IPS DF 6.9 (cell line): ENCODE measurements at places on chromosomes 16 and 17.

DNA sequence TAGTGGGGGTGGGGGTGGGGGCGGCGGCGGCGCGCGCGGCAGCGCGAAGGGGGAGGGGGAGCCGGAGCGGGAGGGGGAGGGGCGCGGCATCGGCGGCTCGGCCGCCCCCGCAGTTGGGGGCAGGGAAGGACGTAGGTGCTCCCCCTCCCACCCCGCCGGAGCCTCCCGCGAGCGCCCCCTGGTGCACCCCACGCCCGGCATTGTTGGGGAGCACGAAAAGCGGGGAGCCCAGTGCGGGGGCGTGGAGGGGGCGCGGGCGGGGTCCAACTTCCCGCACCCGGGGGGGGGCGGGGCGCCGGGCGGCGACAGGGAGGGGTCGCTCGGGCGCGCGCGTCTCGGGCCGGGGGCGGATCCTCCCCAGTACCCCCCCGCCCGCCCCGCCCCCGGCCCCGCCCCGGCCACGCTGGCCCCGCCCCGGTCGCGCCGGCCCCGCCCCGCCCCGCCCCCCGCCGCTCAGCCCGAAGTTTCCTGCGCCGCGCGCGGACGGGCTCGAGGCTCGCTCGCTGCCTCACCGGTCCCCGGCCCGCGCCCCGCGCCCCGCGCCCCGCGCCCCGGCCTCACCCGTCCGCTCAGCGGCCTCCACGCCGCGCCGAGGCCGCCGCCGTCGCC, at the start of gene CACNA1H:
Gene CACNA1H (plus strand): TSS at position 456 of the 609 bp plus-strand sequence. CDS start 632 bp downstream, outside the sequence.
- no peak for DNase-seq

DNA sequence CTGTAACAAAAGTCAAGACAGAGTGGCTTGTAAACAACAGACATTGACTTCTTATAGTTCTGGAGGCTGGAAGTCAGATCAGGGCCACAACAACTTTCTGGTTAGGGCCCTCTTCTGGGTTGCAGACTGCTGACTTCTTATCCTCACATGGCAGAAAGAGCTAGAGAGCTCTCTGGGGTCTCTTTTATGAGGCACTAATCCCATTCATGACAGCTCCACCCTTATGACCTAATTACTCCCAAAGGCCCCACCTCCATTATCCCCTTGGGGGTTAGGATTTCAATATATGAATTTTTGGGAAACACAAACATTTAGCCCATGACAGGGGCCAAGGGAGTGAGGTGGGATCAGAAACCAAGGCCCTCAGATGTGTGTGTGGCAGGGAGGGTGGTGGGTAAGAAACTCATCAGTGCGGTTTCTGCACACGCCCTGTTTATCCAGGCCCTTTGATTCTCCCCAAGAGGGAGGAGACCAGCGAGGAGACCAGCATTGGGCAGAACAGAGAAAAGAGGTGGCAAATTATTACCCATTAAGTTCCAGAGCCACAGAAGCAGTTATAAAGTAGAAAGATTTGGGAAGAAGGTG, 74.8 kb downstream of the UTP18 start:
- DNase-seq, result no peak

GRCh38 chr16:78257376-78257728, 157.9 kb downstream of the WWOX start:
- DNase-seq, result no peak

DNA sequence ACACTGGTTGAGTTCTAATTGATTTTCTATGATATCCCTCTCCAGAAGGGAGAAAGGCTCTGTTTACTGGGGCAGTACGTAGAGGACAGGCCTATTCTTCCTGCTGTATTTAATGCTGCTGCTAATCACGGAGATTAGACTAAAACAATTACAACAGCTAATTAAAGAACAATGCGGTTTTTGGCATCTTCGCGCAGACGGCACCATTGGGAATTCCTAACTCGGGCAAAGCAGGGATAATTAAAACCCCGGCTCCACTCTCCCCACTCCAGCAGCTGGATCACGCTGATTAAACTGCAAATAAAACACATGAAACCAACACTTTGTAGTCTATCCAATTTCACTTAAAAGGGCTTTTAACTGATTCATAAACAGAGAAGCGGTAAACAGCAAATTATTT, 147.6 kb downstream of the XYLT1 start:
- no peak for DNase-seq

GRCh38 chr17:75011401-75012095, 922 bp upstream of the MRPL58 start:
- no peak for DNase-seq

GRCh38 chr16:35746963-35747657, 2287.7 kb downstream of the TP53TG3F start:
- DNase-seq, result no peak

GRCh38 chr16:15464401-15465186, 30.2 kb downstream of the BMERB1 start:
- no peak for DNase-seq

DNA sequence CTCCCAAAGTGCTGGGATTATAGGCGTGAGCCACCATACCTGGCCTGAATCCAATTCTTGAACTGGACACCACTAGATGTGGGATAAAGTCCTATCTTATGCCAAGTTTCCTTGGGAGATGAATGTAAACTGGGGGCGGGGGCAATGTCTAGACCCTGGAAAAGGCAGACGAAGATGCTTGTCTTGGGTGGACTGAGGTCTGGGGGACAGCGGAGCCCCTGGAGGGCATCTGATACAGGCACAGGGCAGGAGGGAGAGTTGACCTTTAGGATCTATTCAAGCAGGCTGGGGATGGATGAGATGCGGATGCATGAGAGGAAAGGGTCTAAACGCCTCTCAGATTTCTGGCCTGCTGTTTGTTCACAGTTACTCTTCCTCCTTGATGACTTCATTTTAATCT, 11.7 kb downstream of the C1QTNF1 start:
- no peak for DNase-seq

- DNase-seq, result no peak
Measured at GRCh38 chr17:29292992-29293889, 707 bp downstream of the NUFIP2 start.

GRCh38 chr17:8420041-8420934, 15.4 kb upstream of the NDEL1 start:
- DNase-seq, result no peak

DNA sequence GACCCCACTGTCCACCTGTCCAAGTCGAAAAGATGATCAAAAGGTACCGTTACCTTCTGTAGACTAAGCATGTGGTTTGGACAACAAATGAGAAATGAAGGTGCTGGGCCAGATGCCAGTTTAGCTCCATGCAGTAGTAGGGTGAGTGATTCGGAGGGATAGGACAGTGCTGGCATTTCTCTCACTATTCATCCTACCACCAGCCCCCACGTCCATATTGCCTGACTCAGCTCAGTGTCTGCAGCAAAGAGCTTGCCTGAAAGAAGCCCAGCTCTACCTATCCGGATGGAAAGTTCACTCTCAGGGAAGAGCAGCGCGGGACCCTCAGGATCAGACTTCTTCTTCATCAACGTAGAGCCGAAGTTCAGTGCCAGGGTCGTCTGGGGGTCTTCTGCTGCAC, 145.0 kb downstream of the SLC39A11 start:
- no peak for DNase-seq

- DNase-seq, result no peak
Measured at GRCh38 chr16:80250381-80250780, 290.4 kb upstream of the DYNLRB2 start.

DNA sequence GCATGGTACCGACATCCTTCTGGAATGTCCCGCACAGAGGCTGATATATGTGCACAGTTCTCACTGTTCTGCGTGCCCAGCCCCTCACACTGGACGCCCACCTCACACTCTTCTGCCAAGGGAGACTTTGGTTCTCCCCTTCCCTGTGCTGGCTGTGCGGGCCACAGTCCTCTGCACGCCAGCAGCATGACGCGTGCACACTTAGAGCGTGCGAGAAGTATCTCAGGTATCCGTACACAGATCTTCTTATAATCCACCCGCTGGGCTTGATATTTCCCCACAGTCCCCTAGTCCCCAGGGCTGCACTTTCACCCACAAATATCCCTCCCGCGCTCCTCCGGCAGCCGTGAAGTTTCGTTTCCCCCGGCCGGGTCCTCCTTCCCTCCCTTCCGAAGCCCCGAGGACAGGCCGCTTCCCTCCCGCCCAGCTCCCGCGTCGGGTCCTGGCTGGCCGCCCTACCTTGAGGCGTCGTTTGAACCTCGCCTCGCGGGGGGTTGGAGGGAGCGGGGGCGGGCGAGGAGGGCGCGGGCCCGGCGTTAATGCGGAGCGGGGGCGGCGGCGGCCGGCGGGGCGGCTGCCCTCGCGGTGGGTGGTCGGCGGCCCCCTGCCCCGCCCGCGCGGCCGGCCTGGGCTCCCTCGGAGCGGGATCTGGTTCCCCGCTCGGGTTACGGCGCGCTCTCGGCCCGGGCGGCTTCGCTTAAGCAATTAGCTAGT, 5.0 kb upstream of the FOXF1 start:
- no peak for DNase-seq

DNA sequence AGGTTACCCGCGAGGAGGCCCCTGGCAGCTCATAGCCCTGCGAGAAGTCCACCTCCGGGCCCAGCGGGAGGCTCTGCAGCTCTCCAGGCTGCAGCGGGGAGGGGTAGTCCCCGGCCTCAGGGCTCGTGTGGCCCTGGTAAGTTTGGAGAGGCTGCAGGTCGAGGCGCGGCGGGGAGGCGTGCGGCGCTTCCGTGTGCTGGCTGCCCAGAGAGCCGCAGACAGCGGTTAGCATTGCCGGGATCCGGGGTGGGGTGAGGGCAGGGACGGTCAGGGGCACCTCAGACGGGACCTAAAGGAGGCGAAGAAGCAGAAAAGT, 2.8 kb downstream of the SP6 start:
- DNase-seq, result no peak

- DNase-seq, result no peak
Measured at GRCh38 chr16:10598157-10598556, 17.8 kb upstream of the EMP2 start.

DNA sequence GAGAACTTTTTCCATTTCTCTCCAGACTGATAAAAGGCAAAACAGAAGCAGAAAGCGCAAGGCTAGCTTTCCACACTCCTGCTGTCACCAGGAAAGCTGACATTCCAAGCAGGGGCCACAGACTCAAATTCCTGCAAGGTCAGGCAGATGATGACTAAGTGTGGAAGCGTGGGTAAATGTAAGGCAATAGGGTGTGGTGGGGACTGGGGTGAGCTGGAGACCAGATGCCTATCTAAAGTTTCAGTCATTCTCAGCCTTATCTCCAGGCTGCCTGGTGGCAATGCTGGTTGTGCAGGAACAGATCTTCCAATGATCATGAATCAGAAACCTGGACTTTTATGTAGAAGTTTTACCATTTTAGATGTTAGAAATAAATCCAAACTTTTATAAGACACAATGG, 224.1 kb downstream of the GSG1L start:
- DNase-seq, result no peak

DNA sequence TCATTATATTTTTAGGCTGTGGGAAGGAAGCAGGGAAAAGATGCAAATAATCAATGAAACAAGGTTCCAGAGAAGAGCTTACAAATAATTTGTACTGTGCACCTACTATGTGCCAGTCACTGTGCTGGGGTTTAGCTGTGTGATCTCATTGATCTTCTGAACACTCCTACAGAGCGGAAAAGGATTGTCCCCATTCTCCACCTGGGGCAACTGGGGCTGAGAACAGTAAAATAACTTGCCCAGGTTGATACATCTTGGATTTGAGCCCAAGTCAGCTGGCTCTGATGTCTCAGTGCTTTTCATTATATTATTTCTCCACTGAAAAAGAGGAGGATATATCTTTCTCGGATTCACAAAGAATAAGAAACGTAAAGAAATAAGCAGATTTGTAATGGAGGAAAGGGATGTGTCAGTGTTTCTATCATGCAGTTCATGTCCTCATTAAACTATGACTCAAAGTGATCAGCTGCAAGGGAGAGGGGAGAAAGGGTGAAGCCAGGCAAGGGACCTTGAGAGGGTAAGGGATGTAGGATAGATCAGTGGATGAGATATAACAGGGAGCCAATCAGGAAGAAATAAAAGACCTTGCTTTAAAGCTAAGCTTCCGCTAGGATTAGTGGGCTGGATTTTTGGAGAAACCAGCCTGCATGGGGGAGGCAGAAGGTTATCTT, 143.6 kb upstream of the NOL11 start:
- no peak for DNase-seq

GRCh38 chr16:66610111-66610820, 5.8 kb downstream of the CMTM3 start:
- no peak for DNase-seq

DNA sequence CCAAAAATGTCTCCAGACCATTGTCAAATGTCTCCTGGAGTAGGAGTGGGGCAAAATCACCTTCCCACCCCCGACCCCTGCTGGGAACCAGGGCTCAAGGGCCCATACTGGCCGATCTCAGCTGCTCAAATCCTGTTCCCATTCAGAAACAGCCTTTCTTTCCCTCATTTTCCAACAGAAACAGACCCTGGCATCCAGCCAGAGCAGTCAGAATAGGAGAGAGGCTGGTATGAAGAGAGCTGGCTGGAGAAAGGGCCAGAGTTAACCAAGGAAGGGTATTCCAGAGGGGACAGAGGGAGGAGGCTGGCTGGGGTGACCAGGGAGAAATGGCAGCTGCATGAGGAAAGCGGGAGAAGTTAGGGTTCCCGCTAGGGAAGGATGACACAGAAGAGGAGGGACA, 199.1 kb downstream of the XYLT1 start:
- DNase-seq, result no peak

DNA sequence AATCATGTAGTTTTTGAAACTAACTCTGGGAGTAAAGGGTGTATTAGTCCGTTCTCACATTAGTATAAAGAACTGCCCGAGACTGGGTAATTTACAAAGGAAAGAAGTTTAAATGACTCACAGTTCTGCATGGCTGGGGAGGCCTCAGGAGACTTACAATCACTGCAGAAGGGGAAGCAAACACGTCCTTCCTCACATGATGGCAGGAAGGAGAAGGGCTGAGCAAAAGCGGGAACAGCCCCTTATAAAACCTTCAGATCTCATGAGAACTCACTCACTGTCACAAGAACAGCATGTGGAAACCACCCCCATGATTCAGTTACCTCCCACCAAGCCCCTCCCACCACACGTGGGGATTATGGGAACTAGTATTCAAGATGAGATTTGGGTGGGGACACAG, 256.5 kb upstream of the TNRC6C start:
- DNase-seq, result no peak

DNA sequence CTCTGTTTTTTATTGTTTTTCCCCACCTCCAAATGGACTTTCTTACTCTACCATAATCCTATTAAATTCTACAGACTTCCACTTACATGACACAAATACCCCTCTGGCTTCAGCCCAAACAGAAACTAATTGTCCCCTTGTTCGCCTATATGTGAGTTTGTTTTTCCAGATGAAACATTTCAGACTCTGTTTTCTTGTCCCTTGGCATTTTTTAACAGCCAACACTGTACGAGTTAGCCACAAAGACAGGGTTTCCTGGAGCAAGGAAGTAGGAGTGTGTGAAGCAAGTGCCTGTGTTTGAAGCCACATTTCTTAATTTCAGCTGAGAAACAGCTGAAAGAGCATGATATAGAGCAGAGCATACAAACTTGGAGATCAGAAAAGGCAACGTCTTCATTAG, 382.2 kb upstream of the CDH5 start:
- no peak for DNase-seq

DNA sequence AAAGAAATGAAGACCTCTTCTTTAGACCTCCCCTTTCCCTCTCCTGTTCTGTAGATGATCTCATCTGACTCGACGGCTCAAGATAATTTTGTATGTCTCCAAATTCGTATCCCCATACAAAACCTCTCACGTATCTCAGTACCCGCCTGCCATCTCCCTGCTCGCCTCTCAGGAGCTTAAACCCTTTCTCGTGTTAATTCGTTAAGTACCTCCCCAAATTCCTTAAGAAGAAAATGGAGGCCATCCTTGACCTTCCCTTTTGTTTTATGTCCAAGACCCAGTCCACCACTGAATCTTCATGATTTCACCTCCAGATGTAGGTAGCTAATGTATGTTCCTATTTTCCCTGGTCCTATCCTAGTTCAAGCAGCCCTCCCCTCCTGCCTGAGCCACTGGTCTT, 41.6 kb downstream of the OR3A1 start:
- no peak for DNase-seq

GRCh38 chr17:50559674-50560184, 786 bp upstream of the CACNA1G start:
- peak; percentile 84 for DNase-seq
